ENCODE measurements at places on chromosomes 12 and 14.
A peak's percentile ranks its signal among the peaks of the same experiment; 100 is the strongest.

- DNase-seq = no peak
Measured at GRCh38 chr12:79871621-79872020, 63.3 kb downstream of the PPP1R12A start.

DNA sequence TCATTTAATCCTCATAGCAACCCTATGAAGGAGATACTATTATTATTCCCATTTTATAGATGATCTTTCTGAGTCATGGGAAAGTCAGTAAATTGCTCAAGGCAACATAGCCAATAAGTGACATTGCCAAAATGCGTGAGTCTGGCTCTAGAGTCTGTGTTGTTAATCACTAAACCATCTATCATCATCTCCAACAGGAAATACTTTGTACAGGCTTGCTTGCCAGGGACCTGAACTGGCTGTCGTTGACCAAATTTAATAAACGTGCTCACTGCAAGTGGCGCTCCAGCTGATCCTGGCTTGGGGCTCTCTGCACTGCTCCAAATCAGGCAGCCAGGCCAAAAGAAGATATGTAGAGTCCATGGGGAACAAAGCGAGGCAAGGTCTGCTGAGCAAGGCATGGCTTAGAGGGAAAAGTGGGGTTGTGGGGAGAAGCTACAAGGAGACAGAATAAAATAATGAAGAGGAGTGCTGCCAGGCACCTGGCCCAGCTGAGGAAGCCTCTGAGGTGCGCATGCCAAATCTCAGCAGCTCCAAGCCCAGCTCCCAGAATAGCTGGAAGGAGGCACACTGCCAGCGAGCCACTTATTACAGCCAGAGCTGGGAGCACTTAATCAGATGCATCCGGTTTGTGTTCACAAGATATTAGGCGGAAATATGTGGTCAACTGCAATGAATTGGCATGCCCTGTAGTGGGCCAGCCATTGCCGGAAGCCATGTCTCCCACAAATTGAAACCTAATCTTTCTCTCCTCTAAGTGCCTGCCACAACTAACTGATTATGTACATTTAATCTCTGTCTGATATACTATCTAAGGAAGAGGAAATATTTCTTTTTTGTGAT, 43.3 kb upstream of the PTPRO start:
- DNase-seq = no peak

DNA sequence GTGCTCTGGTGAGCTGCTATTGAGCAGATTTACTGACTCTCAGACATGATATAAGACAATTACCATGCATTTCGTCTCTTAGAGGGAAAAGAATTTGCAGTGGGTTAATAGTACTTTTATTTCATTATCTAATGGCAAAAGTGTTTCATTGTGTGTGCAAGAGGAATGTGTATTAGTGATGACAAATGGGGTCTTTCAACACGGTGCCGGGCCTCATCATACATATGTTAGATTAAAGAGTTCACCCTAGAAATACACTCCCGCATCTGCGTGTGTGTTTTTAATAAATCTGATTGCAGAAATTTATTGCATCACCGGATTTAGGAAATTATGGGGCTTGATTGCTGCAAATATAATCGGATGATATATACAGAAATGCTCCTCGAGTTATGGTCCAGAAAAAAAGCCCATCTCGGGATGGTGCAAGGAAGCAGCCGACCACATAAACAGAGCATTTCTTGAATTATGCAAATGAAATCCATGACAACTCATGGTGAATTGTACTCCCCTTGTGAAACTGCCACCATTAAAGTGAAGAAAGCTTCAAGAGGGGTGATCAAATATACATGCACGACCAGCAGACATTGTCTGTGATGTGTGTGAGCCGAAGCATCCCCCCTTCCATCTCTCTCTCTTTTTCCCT, 156.0 kb downstream of the PHETA1 start:
- no peak for DNase-seq

DNA sequence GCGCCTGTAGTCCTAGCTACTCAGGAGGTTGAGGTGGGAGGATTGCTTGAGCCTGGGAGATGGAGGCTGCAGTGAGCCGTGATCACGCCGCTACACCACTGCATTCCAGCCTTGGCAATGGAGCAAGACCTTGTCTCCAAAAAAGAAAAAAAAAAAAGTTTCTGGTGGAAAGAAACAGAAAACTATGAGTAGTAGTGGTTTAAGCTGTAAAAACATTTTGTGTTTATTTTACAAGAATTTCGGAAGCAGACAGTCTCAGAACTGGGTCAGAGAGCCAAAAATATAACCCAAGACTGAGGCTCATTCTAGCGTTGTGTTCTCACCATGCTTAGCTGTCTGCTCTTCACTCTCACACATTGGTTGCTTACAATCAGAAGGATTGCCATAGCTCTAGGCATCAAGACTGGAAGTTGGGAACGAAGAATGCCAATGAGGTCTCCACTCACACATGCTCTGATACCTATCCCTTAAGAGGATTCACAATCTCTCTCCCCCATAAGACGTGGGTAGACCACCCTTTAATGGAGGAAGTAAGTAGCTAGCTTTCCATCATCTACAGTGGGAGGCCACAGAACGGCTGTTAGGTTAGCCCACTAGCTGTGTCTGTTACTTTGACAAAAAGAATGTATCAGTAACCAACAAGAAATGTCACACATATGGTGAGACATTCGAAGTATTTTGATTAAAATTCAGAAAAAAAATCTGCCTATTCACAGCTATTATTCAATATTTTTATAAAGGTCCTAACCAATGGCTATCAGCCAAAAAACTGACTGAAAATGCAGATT, 117.6 kb upstream of the RASSF8 start:
- DNase-seq = no peak

- no peak for DNase-seq
Measured at GRCh38 chr14:101873991-101874390, 90.4 kb upstream of the DYNC1H1 start.

DNA sequence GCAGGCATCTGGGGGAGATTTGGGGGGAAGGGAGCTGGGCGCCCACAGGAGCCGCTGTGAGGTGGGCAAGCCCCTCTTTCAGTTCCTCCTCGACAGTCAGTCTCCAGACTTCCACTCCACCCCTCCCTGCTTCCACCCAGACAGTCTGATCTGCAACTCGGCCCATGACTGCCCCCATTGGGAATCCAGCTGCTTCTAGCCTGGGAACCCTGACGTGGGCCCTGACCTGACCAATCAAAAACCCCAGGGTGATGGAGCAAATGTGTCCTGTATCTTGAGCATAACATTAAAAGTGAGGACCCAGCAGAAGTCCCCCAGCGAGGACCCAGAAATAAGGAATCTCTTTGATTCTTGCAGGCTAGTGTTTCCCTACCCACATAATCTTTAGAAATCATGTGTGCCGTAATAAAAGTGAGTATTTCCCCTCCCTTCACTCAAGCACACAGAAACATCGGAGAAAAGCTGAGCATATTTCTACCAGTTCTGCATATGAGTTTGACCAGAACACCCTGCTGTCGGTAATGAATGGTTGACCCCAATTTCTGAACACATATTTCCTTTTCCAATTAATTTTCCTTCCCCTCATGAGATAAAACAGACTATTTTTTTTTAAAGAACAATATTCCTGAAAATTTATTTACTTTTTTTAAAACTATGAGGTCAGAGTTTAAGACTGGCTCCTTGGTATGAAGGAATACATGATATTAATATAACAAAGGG, 6.4 kb downstream of the SSH1 start:
- DNase-seq = no peak

GRCh38 chr14:79278798-79279644, 932.3 kb downstream of the DIO2 start:
- DNase-seq = no peak

- DNase-seq = no peak
Measured at GRCh38 chr12:86959766-86960458, 703.7 kb upstream of the MGAT4C start.

DNA sequence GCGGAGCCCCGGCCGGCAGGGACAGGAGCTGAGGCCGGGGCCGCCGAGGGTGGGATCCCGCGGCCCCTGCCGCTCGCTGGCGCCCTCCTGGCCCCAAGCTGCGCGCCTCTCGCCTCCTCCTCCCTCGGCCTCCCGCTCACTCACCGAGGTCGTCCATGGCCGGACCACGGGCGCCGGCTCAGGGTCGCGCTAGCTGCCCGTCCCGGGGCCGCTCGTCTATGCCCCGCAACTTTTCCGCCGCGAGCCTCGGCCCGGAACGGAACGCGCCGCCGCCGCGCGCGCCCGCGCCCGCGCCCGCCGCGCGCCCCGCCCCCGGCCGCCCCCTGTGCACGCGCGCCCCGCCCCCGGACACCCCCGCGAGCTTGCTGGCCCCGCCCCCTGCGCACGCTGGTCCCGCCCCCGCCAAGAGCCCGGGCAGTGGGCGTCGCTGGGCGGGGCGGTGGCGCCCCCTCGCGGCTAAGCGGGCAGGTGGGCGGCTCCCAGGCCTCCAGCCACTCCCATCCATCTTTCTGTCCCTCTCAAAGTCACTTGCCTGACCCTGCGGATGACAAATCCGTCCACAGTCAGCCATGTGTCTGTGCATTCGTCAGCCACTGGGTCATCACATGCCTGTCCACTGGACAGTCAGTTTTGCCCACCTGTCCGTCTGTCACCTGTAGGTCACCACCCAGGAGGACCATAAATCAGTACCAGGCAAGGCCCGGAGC, at the start of gene PXN:
Gene PXN (minus strand): TSS at position 258 of the 707 bp plus-strand sequence. CDS start 101 bp downstream, at position 157.
- peak; percentile 93 for DNase-seq

DNA sequence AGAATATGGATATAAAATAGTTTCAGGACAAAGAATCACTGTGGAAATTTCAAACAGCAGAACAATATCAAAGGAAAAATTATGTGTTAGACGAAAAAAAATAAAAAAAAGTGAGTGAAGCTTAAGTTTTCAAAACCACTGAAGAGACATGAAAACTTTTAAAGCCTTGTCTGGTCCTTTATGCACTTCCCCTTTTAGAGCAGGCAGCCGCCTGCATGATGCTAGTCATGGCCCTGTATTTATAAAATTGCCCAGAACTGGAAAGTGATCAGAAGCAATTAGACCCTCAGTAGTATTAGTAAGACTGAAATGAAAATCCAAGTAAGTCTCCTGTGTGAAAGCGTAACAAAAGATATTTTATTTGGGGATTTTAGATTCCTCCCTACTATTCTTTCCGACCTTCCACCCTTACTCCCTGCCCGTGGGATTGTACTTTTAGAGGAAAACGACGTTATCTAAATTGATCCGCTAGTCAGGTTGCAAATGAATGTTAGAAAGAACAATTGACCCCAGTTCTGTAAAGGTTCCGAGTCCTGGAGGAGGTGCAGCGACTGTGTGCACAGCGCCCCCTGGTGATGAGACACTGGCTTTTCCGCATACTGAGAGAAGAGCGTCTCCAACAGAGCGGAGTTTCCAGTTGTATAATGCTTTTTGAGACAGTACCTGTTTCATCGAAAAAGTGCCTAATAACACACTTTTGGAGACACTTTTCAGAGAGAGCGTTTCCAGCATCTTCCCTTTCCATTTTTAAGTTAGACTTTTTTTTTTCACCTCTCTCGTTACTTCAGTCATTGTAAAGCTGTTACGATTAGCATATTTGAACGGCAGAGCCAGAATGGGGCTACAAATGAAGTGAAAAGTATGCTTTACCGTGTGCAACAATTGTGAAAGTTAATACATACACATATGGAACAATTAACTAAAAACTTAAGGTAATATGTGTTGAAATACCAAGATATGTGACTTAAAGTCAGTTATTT, 12.4 kb downstream of the MGST1 start:
- no peak for DNase-seq

- no peak for DNase-seq
Measured at GRCh38 chr12:91397866-91398532, 215.4 kb upstream of the DCN start.

DNA sequence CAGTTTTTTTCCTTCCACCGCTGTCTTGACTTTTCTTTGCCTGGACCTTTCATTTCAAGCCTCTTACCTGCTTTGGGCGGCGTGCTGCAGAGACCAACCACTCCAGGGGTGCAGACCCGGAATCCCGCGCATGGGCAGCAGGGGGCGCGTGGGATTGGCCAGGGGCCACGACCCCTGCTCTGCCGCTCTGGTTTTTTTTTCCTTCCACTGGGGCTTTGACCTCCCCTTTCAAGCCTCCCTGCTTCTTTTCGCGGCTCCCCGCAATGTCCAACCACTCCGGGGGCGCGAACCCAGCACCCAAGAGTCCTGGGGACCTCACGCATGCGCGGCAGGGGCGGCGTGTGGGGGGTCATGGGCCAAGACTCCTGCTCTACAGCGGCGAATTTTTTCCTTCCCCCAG, 325.1 kb downstream of the ALG10 start:
- no peak for DNase-seq

GRCh38 chr12:7188562-7189397, 706 bp upstream of the PEX5 start:
- DNase-seq = peak; percentile 38

DNA sequence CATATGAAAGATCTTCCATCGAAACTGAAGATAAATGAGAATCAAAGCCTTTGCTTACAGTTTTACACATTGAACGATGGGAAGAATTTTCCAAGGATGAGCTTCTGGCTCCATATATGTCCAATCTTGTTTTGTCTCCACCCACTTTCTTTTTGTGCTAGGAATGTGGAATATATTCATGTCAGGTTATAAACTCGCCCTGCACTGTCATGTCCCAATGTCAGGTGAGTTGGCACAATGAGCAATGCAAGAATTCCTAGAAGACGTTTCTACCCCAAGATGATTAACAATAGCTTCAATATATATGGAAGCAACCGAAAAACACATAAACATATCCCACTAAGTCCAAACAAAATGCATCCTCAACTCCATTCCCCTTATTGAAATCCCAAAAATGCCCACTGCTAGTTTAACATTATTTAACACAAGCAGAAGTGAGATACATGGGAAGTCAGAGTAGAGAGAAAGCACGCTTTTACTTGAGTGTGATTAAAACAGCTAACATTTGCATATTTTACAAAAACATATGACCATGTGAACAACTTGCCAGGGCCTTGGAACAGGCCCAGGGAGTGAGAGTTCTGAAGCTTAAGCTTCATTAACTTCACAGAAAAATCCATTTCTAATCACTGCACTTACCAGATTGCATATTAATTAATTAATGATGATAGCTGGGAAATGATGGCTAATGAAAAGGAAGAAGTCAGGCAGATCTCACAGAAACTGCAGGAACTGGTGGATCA, 233.9 kb downstream of the GXYLT1 start:
- DNase-seq = no peak

GRCh38 chr14:23118506-23119362, at the start of gene CEBPE:
Gene CEBPE, minus strand, starts transcription at chr14:23119255. Its CDS starts 164 bp downstream, at chr14:23119091.
- peak; percentile 8 for DNase-seq

DNA sequence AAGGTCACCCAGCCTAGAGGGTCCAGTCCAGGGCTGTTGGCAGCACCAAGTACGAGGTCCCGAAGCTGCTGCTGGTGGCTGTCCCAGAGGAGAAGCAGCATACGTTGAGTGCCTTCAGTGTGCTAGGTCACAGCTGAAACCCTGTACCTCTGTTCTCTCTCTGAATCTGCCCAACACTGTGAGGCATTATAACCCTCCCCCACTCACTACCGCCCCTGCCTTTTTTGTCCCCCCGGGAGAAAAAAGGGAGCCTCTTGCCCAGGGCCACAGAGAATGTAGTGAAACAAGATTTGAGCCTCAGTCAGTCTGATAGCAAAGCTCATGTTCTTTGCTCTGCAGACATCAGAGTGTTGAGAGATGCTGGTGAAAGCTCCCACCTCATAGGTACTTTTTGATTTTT, 53.4 kb downstream of the PPP2R5C start:
- DNase-seq = no peak

- no peak for DNase-seq
Measured at GRCh38 chr12:93989949-93990348, 158.4 kb upstream of the PLXNC1 start.
